Fibroblast of skin of right biceps (primary cell): ENCODE measurements at places on chromosomes 6 and 20.

DNA sequence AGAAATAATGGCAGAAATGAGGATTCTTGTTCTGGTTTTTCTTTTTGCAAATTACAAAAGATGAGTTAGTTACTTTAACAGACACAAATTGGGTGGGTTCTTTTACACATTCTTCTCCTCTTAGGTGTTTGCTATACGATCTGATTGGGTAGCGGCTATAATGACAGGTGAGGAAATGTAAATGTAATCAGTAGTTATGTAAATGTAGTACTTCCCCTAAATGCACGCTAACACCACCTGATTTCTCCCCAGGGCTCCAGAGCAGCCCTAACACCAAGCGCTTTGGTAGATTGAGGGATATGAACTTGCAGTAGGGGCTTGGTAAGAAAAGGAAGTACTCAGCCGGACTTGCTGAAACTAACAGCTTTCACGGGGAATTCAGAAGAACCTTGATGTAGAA is 499.4 kb upstream of the NOX3 start:
- DNase-seq = no peak

DNA sequence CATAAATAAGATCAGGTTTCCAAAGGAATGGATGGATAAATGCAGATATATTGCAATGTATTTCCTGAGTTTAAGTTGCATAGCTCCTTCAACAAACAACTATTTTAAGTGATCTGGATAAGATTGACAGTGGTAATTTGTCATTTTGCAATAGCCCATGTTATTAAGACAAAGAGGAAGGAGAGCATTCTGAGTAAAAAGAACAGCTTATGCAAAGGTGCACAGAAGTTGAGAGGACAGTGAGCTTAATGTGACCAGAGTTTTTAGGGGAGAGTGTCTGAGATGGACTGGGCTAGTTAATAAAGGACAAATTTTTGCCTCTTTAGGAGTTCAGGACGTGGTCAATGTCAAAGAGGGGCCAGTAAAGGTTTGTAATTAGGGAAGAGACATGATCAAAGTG is 48.8 kb upstream of the FBXO30 start:
- DNase-seq = no peak

- DNase-seq = peak; percentile 43
Observed at GRCh38 chr20:4898282-4899244, 102.7 kb downstream of the SLC23A2 start.

DNA sequence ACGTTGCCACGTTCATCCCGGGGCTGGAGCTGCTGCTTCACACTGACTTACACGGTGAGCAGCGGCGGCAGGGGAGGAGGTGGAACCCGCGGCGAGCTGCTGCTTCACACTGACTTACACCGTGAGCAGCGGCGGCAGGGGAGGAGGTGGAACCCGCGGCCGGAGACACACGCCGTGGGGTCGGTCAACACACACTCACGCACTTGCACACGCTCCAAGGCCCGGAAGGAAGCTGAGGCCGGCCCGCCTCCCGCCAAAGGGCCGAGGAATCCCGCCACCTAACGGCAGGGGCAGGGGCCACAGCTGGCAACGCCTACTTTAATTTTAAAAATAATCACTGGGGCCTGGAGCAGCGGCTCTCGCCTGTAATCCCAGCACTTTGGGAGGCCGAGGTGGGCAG is 94.4 kb upstream of the FOXC1 start:
- no peak for DNase-seq

DNA sequence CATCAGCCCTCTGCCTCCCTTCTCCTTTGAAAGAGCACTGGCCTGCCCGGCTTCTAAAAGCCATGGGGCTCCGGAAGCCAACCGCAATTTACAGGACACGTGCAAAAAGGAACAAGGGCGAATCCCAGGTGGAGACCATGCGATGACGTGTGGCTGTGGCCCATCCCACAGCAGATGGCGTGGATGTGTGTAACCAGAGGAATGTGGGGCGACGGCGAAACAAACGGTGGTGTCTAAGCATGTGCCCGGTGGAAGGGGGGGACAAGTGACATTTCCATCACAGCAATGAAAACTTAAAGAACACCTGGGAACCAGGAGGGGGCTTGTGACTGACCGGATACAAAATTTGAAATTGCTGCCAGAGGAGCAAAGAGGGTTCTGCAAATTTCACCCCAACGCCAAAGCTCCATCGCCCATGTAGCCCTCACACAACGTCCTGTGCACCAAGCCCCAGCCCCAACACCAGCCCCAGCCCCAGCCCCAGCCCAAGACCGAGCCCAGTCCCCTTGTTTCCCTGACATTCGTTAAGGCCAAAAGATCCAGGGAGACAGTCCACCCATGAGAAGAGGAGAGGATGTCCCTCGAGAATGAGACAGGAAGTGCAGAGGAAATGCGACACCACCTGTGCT is 159.7 kb upstream of the ZNF337 start:
- DNase-seq = no peak

DNA sequence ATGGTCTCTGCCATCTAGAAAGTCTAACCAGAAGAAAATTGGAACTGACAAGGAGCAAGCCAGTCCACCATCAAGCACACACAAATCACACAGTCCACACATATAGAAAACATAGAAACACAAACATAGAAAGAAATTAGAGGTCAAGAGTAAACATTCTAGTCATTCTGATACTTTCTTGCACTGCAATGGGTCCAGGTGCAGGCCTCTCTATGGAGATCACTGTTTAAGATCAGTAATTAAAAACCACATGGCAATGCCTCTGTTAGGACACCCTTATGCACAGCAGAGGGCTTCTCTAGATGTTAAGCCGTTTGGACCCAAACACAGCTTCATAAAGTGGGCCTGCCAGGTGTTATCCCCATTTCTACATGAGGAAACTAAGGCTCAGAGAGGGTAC is 42.8 kb upstream of the SLC22A23 start:
- no peak for DNase-seq

GRCh38 chr6:12440981-12441380 is 150.8 kb downstream of the EDN1 start:
- DNase-seq = peak; percentile 20

GRCh38 chr6:14270925-14271788 is 153.6 kb downstream of the CD83 start:
- DNase-seq = peak; percentile 82

- DNase-seq = peak; percentile 41
Observed at GRCh38 chr6:143068001-143068400, 7.3 kb downstream of the AIG1 start.

- DNase-seq = no peak
Observed at GRCh38 chr20:33370291-33370690, 31.0 kb downstream of the CDK5RAP1 start.

GRCh38 chr6:2480267-2480966 is 235.0 kb upstream of the GMDS start:
- DNase-seq = no peak

DNA sequence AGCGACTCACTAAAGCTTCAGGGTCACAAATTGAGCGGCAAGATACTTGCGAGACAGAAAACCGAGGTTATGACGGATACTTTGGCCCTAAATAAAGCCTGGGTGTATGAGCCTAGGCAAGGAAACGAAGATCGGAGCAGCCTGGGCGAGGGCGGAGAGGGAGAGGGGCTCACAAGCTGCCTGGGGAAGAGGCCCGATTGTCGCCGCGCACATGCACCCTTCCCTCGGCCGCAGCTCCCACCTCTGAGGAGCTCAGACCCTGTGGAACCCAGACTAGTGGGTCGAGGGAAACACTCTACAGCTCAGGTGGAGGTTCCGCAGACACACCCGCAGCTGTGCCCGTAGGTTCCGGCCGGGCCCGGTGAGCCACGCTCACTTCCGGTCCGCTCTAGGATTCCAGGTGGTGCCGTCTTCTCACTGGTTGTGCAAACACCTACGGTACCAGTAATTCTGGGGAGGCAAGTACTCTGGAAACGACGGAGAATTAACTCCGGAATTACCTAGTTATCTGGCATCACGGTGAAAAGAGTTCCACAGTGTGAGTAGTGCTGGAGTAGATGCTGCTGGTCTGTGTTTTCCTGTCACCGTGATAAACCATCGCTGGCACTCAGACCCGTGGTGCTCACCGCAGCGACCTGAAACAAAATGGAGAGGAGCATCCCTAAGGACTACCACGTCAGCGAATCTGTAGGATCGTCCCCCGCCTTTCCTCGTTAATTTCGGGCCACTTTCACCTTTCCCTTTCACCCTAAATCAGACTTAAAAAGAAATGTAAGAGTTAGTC is 61.5 kb downstream of the GPX5 start:
- peak; percentile 58 for DNase-seq

DNA sequence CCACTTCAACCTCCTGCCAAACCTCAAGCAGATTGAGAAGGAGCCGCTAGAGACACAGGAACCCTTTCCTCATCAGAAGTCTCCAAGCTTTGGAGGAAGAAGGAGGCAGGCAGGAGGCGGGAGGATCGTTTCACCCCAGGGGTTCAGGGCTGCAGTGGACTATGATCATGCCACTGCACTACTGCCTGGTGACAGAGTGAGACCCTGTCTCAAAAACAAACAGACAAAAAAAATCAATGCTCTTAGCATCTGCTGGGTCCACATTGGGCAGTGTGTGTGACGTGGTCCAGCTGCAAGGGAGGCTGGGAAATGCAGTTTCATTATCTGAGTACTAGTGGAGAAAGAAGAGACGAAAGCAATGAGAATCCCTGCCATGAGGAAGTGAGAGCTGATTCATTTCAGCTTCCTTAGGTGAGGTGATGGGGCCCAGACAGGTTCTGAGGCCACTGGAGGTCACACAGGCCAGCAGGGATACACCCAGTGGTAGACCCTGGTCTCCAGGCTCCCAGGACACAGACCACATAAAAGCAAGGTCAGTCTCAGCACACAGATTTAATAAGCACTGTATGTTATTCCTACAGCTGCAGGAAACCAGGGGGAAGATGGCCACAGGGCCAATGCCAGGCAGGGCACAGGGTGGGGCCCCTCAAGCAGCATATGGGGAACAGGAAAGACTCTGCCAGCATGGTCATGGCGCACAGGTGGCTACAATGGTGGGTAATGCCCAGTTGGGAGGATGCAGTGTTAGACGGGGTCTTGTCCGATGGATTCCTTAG is 4.3 kb downstream of the GFRA4 start:
- no peak for DNase-seq

DNA sequence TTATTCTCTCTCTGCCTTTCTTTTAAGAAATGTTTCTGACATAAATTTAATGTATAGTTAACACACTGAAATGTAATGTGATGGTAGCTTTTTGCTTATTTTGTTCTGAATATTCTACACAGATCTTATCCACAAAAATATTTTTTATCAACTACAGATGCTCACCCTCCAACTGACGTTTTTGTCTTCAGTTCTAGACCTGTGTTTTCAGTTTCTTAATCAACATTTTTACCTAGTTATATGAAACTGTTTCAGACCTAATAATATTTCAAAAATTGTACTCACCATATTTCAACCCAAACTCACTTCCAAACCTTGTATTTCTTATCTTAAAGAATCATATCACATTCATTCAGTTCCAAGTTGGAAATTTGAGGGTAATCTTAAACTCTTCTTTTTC is 452.8 kb downstream of the RFPL4B start:
- DNase-seq = no peak

- DNase-seq = no peak
Observed at GRCh38 chr6:151107897-151108427, 131.8 kb upstream of the AKAP12 start.

GRCh38 chr6:38498085-38498484 is 141.6 kb downstream of the BTBD9 start:
- no peak for DNase-seq

- DNase-seq = no peak
Observed at GRCh38 chr6:167442245-167442644, 117.4 kb downstream of the TTLL2 start.

GRCh38 chr6:28695715-28696114 is 170.0 kb downstream of the GPX5 start:
- DNase-seq = peak; percentile 52

DNA sequence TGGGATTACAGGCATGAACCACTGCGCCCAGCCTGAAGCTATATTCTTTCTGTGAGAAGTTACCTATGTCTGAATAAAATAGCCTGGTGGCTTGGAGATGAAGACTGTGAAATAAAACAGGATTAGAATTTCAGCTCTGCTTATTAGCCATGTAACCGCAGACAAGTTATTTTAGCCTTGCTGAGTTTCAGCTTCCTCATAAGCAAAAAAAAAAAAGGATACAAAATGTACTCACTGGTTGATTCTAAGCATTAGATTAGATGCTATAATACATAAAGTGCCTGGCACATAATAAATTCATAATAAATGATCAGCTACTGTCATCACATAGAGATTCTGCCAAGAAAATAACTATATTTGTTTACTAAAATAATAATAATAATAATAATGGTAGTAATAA is 98.8 kb downstream of the EPB41L2 start:
- DNase-seq = no peak

DNA sequence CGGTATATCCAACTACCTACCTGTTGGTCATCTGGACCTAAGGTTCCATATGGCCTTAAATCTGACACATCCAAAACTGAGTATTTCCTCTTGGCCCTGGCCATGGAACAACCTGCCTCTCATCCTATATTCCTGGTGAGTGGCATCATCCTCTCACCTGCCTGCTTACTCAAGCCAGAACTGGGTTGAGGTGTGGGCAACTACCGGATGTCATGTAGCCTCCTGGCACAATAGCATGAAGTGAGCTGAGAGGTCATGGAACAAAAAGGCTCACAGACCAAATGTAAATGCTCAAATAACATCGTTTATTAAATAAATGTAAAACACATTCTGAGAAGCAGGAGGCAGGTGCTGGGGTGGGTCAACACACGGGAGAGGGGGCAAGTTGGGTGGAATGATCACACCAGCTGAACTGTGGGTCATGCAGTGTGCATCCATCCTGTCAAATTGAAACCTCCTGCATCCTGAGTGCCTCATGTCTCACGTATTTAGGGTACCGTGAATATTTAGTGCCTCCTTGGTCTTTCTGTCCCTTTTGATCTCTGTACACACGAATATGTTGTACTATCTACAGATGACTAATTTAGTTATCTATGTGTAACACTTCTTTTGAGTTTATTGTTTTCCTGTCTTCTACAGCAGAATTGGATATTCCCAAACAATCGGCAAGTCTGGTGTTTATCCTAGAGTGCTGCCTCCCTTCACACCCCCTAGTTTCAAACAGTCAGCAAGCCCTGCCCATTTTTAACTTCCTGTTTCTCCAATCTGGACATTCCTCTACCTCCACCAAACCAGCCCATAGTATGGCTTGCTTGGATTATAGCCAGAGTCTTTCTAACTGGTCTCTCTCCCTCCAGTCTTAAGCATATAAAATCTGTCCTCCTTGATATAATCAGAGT is 7.9 kb upstream of the POU5F1 start:
- peak; percentile 19 for DNase-seq

DNA sequence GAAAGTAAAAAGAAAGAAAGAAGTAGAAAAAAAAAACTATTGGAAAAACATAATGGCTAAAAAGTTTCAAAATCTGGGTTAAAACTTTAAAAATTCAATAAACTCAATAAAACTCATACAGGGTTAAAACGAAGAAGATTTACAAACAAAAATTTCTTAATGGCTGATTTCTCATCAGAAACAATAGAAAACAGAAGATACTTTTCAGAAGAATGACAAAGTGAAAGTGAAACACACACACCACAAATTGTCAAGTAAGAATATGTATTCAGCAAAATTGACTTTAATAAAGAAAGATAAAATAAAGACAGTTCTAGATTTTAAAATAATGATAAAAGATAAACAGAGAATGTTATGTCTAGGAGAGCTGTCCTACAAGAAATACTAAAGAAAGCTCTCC is 618.9 kb upstream of the GJE1 start:
- no peak for DNase-seq

- DNase-seq = no peak
Observed at GRCh38 chr6:22580337-22580736, 11.0 kb downstream of the HDGFL1 start.
